CD4-positive, alpha-beta T cell treated with Interleukin-4 for 4 hours (primary cell): ENCODE measurements at places on chromosomes 5 and 9.

DNA sequence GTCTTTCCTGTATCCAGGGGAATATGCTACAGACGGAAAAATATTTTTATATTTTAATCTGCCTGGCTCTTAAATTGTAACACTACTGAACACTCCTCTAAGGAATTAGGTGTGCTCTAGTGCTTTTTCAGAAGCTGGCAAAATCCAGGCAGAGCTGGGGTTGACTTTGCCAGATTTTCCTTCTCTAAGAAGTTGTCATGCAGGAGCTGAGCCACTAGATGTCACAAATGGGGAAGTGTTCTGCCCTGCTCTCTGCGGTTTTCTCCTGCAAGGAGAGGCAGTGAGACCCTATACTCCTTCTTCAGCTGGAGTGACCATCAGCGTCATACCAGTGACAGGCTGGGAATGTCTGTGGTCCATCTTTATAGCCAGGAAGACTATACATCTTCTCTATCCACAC is 112.5 kb downstream of the HAPLN1 start:
- no peak for DNase-seq

DNA sequence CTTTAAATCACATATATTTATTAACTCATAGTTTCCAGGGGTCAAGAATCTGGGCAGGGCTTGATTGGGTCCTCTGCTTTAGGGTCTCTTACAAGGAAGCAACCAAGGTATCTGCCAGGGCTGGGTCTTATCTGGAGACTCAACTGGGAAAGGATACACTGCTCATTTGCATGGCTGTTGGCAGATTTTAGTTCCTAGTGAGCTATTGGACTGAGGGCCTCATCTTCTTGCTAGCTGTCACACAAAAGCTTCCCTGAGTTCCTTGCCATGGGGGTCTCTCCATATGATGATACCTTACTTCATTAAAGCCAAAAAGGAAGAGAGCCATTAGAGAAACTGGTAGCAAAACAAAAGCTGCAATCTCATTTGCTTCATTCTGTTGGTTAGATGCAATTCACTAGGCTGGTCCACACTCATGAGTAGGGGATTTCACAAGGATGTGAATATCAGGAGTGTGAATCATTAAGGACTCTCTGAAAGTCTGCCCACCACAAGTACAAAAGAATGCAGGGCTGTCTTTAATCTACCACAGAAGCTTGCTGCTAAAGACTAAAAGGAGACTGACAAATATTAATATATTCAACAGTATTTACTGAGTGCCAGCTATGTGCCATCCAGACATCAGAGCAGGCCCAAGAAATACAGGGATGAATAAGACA is 42.0 kb upstream of the TIMD4 start:
- no peak for DNase-seq

DNA sequence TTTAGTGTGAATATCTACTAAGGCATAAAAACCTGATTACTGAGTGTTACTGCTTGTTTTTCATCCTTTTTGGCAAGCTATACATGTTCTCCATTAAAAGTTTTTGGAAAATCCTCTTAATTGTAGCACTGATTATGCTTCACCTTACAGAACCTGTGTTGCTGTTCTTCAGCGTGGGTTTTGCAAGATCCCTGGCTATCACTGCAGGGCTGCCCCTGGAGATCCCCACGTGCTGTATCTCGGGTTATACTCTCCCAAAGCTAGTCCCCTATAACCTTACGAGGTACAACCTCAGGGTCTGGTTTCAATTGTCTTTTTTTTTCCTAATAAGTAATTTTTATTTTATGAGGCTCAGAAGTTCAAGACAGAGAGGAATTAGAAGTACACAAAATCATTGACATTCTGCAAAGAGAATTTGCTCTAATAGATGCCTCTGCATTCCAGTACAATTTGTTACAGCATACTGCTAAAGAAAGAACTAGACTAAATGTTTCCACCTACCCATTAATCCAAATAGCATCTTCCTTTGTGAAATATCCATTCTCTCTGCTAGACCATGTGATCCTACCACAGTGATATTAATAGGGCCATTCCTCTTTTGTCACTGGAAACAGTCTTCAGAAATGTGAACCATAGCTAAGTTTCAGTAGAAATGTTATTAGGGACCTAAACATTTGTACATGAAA is 25.8 kb upstream of the CAMK4 start:
- DNase-seq, result no peak

GRCh38 chr5:17090839-17091238 is 126.6 kb upstream of the BASP1 start:
- no peak for DNase-seq

DNA sequence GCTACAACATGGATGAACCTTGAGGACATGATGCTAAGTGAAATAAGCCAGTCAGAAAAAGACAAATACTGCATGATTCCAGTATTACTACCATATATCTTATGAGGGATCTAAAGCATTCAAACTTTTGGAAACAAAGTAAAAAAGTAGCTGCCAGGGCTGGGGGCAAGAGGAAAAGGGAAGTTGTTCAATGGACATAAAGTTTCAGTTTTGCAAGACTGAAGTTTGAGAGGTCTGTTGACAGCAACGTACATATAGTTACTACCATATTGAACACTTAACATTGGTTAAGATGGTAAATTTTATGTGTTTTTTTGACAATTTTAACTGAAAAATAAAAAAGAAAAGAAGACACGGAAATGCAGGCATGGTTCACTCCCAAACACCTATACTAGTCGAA is 77.6 kb downstream of the MAPKAP1 start:
- DNase-seq, result no peak
